ENCODE measurements at places on chromosomes 4 and X.

DNA sequence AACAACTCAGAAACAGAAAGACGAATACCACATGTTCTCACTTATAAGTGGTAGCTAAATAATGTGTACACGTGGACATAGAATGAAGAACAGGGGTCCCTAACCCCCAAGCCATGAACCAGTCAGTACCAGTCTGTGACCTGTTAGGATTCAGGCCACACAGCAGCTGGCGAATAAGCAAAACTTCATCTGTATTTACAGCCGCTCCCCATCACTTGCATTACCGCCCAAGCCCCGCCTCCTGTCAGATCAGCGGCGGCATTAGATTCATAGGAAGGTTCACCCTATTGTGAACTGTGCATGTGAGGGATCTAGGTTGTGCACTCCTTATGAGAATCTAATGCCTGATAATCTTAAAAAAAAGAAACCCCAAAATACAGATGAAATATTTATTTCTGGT, 1128.7 kb downstream of the NLGN4X start:
- no peak for DNase-seq

- no peak for DNase-seq
Observed at GRCh38 chr4:6876440-6876839, 33.2 kb upstream of the TBC1D14 start.

GRCh38 chr4:2044542-2045517, 14.3 kb upstream of the NAT8L start:
- DNase-seq, result peak; percentile 43

GRCh38 chrX:22060415-22061280, 28.5 kb downstream of the PHEX start:
- DNase-seq, result no peak

DNA sequence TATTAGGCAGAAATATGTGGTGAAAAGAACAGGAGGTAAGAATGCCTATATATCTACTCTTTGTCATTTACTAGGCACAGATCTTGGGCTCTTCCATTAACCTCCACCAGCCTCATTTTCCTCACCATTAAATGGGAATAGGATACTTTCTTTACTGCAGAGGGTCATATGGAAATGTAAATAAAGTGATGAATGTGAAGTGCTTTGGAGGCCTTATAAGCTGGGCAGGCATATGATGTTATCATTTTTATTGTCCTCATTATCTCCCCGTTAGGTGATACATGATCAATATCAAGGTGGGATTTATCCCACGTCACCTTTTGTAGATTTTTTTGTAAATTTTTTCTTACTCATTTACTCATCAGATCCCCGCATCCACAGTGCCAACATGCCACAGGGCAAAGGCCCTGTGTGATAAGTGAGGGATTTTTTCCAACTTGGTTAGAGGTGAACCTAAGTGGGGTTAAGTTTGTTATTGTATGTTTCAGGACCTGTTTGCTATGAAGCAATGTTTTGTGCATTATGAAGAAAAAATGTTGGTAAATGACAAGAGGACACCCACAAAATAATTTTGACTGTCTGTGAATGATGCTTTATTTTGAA, 107.8 kb downstream of the SLC4A4 start:
- peak; percentile 53 for DNase-seq

DNA sequence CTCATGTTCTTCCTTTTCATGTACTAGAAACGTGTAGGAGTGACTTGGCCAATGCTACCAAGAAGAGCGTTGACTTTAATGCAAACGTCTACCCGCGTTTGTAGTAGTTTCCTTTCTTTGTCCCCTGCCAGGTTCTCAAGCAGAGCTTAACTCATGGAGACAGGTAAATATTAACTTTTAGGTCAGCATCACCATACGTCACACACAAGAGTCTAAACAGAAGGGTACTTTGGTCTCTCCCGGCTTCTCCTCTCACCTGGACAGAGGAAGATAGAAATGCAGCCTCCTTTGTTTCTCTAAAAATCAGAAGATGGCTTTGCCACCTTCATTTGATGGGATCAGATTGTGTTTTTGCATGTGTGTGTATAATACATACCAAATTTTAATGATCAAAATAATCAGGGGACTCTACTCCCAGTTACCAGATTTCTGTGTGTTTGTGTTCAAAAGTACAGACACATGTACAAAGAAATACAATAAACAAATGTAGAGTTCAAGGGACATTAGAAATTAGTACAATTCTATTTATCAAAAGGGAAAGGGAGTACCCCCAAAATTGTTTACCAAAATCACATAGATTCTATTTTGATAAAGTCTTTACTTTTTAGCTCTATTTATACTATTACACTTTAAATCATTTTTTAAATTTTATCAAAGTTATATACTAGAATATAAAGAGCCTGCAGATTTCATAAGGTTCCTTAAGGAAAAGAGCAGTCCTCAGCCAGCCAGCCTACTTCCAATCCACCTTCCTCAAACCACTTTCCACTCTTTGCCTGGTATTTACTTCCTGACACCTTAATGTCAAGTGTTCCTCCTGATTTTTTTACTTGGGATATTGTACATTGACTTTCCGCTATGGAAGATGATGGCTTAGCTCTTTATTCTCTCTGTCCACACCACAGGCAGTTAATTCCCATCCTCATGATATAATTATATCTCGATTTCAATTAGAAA, 195.5 kb downstream of the RELL1 start:
- no peak for DNase-seq

DNA sequence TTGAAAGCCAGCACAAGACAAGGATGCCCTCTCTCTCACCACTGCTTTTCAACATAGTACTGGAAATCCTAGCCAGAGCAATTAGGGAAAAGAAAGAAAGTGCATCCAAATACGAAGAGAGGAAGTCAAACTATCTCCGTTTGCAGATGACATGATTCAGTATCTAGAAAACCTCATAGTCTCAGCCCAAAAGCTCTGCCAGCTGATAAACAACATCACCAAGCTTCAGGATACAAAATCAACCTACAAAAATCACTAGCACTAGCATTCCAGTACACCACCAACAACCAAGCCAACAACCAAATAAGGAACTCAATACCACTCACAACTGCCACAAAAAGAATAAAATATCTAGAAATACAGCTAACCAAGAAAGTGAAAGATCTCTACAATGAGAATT, 38.6 kb downstream of the COX7B2 start:
- DNase-seq, result no peak

- DNase-seq, result no peak
Observed at GRCh38 chr4:86981789-86982188, 47.0 kb downstream of the AFF1 start.

- DNase-seq, result peak; percentile 50
Observed at GRCh38 chr4:88008122-88008742, 797 bp downstream of the PKD2 start.

DNA sequence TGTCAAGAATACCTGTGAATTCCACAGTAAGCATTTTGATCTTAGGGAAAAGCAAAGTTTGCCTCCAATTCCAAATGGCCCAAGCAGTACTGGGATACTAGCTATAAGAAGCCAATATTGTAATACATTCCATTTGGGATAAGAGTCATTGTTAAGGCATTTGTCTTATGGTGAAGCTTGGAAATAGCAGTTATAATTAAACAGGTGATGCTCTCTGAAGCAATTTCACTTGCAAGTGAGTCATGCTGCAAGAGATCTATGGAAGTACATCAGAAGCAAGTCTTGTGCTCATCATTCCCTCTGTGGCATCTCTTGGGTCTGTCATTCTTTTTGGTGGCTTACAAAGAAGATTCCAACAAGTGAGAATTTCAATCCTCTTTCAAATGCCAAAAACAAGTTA, 386.4 kb upstream of the RPS6KA3 start:
- DNase-seq, result no peak

DNA sequence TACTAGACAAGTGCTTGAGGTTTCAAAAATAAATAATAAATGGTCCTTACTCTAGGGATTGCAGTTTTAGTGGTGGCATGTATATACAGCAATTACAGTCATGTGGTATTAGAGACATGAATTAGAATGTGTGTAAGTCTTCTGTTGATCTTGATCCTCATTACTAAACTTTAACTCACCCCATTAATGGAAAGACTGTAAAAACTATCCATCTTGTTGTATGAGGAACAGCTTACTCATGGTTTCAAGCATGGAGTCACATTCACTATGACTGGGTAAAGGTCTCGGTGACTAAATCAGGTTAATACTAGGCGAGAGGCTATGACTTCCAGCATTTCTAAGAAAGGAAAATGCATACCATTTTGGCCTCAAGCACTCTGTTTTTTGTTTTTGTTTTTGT, 107.0 kb upstream of the HPGD start:
- DNase-seq, result no peak

- DNase-seq, result peak; percentile 34
Observed at GRCh38 chr4:1592068-1592708, 91.9 kb downstream of the FAM53A start.

DNA sequence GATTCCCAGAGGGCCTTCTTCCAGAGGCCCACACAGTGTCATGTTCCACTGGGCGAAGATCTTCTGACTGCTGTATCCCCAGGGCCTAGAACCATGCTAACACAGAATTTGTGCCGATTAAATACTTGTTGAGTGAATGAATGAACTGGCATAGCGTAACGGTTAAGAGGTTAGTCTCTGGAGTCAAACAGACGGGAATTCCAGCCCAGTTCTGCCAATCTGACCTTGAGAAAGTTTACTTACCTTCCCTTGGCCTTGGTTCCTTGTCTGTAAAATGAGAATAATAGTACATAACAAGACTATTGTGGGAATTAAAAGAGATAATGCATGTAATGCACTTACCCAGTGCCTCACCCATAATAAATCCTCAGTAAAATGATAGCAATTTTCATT, 58.3 kb upstream of the PLAC1 start:
- no peak for DNase-seq

GRCh38 chrX:94107981-94108380, 434.0 kb downstream of the FAM133A start:
- no peak for DNase-seq

DNA sequence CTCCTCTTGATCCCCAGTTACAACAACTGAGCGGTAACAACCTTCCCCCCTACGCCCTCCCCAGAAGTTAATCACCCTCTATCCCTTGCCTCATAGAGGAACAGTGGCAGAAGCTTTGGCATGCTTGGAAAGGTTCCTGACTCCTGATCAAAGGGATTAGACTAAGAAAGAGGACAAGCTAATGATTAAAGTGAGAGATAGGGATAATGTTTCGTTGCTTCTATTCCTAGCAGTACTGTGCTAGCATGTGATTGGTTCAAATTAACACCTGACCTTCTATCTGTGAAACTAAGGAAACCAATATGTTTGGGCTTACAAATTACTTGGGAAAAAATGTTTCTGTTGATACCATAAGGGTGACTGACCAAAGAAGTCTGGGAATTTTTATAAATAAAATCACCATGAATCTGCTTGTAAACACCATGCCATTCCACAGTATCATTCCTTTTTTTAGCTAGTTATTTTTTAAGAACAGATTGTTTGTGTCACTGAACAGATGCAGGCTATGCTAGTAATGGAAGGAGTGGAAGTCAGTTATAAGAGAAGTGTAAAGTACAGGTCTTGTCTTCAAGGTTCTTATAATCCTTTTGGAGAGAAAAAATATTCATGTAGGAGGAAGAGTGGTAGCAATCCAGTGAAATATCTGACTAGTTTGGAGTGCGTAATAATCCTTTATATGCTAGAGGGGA, 11.3 kb upstream of the ATP1B4 start:
- no peak for DNase-seq

- DNase-seq, result no peak
Observed at GRCh38 chrX:13702111-13702789, 13.3 kb downstream of the RAB9A start.

- no peak for DNase-seq
Observed at GRCh38 chrX:111431001-111431400, 19.0 kb upstream of the DCX start.

DNA sequence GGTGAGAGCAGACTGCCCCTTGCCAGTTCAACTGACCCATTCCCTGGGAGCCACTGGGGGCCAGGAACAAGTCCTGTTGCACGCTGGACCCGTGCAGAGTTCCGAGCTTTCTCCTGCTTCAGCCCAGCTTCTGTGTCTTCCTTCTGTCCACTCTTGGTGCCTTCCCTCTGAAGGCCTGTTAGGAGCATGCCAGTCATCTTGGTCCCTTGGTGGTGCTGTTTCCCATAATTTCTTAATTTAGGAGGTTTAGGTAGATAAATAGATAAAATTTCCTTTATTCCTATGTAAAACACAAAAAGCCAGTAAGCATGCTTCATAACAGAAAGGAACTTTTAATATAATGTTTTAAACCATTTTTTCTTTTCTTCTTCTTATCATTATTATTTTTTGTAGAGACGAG, 672.7 kb downstream of the CCSER1 start:
- DNase-seq, result no peak

DNA sequence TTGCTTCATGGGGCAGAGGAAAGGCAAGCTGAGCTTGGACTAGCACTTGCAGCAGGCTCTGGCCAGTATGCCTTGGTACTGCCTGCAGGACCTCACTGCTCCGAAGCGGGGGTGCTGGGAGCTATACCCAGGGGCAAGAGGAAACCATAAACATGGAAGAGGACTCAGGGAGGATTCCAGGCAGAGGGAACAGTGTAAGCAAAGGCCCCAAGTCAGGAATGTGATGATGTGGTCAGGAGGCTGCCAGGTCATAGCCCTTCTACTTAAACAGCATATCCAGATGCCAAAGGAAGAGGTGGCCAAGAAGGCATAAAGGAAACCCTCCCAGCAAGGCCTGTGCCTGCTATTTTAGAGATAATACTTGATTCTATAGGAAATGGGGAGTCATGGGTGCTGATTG, 31.1 kb downstream of the RAB40AL start:
- DNase-seq, result no peak

DNA sequence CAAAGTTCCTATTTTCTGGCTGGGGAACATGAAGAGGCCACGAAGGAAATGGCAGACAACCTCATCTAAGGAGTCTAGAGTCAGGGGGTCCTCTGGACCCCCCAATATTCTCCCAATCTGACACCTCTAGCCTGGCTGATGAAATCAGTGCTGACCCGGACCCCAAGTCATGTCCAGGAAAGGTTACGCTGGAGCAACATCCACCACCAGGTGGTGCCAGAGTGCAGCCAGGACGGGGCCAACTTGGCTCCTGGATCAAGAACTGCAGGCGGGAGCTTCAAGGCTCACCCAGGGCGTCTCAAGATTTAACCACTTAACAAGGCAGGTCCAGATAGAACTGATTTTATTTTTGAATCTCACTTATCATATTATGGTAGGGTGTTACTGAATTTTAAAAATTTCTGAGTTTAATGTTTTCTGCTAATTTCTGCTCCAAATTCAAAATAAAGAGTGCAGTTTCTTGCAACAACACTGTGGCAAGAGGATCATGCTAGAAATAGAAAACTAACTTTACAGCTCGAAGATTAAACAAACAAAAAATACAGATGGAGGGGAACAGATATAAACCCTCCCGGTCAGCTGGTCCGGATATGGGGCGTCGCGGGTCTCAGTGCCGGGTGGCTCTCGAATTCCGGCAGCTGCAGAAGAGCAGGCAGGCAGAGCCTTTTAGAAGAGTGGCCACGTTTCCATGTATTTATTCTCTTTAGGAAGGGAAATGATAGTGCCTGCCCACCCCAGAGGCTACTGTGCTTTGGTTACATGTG, 135.5 kb downstream of the AFAP1 start:
- peak; percentile 79 for DNase-seq

GRCh38 chrX:110163488-110163887, 154.4 kb downstream of the AMMECR1 start:
- DNase-seq, result no peak

- DNase-seq, result no peak
Observed at GRCh38 chrX:70554081-70554480, 109.4 kb downstream of the DLG3 start.

All from right lobe of liver (tissue), 6 donors.